ENCODE measurements at places on chromosomes 7 and 10.

GRCh38 chr7:83142365-83142764, 20.3 kb downstream of the PCLO start:
- DNase-seq: no peak

DNA sequence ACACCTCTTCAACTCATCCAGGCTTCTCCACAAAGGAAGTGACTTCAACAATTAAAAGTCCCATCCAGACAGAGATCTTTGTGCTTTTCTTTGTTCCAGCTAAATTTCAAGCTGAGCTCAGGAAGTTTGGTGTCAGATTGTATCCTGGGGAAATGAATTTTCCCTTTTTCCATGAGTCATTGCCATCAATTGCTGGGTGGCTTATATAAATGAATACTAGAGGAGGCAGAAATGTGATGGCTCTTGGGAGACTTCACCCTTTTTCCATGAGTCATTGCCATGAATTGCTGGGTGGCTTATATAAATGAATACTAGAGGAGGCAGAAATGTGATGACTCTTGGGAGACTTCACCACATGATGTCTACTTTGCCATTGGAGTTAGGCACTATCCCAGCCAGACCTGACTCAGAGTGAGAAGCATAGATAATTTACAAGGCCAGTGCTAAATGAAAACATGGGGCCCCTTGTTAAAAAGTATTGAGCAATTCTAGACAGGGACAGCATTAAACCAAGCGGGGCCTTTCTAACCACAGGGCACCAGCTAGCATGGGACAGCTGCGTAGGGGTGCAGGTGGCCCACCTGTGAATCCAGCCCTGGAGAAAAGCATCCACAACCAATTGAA, 339.2 kb upstream of the PODXL start:
- no peak for DNase-seq

GRCh38 chr10:97553575-97554031, 19.0 kb upstream of the ANKRD2 start:
- DNase-seq: peak; percentile 39

DNA sequence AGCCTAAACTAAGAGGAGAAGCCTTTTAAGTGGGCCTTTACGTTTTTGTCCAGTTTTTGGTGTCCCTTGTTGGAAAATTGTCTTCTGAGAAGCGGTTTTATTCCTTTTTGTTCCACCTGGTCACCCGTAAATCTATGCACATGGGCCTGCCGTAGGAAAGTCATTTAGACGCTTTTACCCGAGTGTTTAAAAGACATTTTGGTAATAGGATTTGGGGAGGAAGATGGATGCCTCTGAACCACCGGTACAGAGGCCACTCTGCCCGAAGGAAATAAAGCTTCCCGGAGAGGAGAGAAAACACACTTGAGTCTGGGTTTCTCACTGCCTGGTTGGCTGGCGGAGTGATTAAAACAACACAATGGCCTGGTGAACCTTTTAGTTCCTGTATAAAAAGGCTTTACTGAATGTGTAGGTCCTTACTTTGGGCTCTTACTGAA, 760 bp downstream of the THNSL1 start:
- peak; percentile 0 for DNase-seq

GRCh38 chr7:98733036-98733435, 116.0 kb downstream of the NPTX2 start:
- DNase-seq: no peak

DNA sequence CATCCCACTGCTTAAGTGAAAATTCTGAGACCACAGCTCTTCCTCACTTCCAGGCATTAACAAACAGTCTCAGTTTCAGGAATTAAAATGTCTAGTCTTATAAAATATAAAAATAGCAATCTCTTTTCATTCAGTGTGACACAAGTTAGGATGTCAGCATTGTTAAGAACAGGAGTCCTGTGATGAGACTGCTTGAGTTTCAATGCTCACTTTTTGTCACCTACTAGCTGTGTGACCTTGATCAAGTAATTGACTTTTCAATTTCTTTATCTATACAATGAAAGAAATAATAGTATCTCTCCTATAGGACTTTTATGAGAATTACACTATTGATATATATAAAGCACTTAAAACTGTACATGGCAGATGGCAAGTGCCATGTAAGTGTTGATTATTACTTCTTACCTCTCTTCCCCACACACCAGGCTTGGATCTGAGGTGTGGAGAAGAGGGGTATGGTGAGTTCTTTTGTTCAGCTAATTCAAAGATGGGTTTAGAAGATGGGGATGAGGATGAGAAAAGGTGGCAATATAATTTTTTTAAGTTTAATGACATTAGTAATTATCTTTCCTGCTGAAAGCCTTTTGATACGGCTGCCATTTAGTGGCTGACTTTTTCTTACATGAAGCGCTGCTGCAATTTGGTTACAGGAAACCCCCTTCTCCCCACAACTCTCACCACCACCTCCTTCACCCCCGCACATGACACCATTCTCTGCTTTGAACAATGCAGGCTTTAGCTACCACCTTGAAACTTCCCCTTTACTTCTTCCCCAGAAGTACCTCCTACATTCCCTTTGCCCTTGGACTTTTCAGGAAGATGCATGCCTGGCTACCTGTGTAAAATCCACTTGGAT, 20.8 kb upstream of the HYAL4 start:
- no peak for DNase-seq

- no peak for DNase-seq
These were observed 2.4 kb downstream of the KLLN start for GRCh38 chr10:87860816-87861403.

GRCh38 chr10:132306864-132307751, 642 bp downstream of the STK32C start:
- peak; percentile 20 for DNase-seq

DNA sequence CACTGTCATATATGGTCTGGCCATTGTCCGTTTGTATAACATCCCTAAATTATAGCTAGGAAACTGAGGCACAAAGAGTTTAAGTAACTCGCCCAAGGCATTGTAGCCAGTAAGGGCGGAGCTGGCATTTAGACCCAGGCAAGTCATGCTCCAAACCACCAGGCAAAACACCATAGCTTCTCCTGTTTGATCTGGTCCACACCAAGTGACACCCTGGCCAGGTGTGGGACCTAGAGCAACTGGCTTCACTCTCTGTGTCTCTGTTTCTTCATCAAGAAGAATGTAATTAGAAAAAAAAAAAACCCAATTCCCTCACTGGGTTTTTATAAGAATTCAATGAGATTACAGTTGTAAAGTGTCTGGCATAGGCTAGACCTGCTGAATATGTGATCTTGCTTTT, 85.2 kb upstream of the AOAH start:
- DNase-seq: no peak

DNA sequence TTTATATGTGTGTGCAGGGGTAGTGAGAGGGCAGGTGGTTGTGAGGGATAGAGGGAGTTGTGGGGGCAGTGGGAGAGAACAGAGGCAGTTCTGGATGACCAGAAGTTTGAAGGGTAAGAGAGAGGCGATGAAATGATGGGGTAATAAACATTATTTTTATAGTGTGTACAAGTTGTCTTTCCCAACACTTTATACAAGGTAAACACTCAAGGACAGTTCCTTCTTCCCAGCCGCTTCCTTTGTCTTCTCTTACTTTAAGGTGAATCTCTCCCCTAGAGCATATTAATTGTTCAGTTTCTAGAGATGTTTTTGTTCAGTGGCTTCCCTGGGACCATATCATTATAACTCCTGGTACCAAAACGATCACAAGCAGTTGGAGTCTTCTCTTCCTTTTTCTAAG, 475.8 kb downstream of the PLXNA4 start:
- DNase-seq: no peak

DNA sequence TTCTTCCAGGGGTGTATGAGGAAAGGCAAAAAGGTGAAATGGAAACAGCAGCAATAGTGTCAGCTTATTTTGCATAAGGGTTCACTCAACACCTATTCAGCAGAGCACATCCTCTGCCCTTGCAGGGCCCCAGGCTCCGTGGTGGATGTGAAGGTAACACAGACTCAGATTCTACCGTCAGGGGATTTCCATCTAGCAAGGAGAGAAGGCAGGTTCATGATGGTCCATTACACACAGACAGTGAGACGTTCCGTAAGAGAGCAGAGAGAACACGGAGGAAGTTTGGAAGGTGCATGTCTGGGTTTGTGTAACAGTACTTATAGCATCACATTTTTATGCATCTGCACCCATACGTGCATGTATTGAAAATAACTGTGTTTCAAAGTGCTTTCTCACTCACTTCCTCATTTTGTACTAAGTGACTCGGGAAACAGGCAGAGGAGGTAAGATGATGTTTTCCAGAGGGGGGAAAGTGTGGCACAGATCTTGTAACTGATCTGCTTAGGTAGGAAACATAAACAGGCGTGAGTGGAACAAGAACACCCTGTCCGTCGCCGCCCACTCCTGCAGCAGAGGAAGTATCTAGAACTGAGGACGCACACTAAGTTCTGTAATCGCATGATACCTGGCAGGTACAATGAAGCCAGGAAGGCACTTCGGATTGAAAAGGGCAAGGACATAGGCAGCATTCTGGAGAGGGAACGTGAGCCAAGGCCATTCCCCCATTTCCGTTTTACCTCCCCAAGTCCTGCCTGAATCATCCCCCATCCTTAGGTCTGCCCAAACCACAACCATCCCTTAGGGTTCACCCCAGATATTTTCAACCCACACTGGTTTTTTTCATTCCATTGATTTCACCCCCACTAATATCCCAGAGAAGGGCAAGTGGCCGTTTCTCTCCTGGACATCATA, 1.0 kb upstream of the ENO4 start:
- no peak for DNase-seq

DNA sequence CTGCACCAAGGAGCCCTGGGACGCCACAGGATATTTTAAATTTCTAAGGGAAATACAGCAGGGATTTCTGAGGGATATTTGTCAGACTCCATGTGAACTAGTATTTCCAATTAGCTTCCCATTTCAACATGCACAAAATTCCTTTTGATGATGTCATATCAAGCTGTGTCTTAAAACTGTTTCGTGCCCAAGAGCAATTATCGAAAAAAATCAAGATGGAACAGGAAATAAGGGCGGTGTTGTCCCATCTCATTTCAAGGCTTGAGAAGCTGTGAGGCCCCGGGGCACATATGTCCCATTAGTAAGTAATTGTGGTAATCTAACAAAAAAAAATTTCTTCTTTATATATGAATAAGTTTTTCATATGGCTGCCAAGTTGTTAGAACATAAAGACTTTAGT, 47.4 kb downstream of the PPP1R17 start:
- no peak for DNase-seq

GRCh38 chr10:22344249-22344648, 1.0 kb upstream of the SPAG6 start:
- no peak for DNase-seq

- DNase-seq: no peak
These were observed 5.2 kb upstream of the BRI3 start for GRCh38 chr7:98276241-98276761.

DNA sequence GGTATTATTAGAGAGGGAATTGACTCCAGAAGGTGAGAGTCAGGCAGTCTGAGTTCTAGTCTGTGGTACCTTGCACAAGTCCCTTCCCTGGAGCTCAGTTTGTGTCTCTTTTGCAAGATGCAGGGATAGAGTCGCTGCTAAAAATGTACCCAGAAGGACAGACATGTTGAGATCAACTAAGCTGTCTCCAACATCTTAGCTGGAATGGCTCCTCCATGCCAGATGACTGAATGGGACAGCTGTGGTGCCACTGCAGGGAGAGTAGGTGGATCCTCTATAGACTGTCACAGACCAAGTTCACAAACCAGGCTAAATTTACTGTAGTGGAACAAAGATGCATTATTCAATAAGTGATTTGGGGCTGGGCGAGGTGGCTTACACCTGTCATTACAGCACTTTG, 120.1 kb downstream of the NEURL1 start:
- DNase-seq: no peak

- no peak for DNase-seq
These were observed 53.7 kb upstream of the MACC1 start for GRCh38 chr7:20270867-20271266.

DNA sequence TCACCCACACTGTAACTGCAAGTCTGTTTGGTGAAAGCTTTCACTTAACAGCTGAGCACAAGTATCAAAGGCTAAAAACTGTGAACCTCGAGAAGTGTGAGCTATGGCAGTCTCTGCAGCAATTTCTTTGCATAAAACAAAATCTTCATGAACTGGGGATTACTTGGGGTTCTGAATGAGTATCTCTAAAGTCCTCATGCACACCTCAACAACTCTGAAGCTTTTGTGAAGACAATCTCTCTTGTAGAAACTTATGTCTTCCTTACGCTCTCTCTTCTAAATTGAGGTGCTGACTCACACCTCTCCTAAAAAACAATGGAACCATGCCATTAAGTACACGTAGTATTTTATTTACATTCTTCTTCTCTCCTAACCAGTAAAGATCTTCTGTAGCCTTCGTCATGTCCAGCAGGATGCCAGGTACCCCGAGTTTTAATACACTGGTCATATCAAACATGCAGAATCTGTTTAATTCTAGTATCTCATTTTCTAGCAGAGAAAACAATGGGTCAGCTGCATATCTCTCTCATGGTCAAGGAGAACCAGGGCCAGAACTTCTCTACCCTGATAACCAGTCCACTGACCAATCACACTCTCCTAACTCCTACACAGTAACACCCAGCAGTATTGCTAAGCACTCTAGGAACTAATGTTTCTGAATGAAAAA, 76.9 kb downstream of the UBE2H start:
- no peak for DNase-seq

- DNase-seq: no peak
These were observed 24.1 kb downstream of the PRF1 start for GRCh38 chr10:70578371-70578947.

- no peak for DNase-seq
These were observed 99.7 kb downstream of the CSTF2T start for GRCh38 chr10:51599647-51600046.

DNA sequence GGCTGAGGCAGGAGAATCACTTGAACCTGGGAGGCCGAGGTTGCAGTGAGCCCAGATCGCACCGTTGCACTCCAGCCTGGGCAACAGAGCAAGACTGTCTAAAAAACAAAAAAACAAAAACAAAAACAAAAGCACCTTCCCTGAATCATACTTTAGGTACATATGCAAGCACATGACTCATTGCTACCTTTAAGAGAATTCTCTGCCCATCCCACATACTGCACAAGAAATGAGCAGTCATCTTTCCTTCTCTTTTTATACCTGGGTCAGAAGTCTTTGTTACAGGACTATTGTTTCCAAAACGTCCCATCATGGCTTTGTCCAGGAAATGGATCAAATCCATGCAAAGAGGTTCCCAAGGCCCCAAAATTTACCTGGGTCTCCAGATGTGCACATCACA, 21.5 kb upstream of the AKR1B10 start:
- DNase-seq: no peak

- DNase-seq: no peak
These were observed 166.0 kb upstream of the ANK3 start for GRCh38 chr10:60555700-60556099.

GRCh38 chr7:32279500-32279899, 209.3 kb upstream of the PDE1C start:
- no peak for DNase-seq

- DNase-seq: no peak
These were observed 124.2 kb upstream of the ZNF746 start for GRCh38 chr7:149621776-149622175.

- DNase-seq: no peak
These were observed 78.3 kb upstream of the TMEM72 start for GRCh38 chr10:44832595-44833390.

DNA sequence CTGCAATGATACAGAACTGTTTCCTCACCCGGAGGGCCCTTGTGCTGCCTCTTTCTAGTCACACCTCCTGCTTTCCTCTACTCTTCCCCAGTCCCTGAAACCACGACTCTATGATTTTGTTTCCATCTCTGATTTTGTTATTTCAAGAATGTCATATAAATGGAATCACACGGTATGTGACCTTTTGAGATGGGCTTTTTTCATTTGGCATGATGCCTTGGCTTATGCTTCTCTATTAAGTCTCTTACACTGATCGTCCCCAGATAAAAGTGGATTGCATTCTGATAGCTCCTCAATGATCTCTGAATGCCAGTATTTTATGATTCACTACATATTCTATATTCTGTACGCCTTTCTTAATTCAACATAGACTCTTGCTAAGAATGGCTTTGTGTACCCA, 78.2 kb downstream of the GALNT11 start:
- no peak for DNase-seq
